ENCODE measurements at places on chromosomes 11 and 22. TPM values are rescaled to one million over a fixed set of nuclear protein-coding genes. Genes with fewer than 3 reads are reported as not detected.

The F2 gene
- 0.20 TPM for total RNA-seq

The KRTAP5-8 gene
- not detected for total RNA-seq

GRCh38 chr11:96925862-96926261, 536.0 kb downstream of the JRKL start:
- no peak for DNase-seq
- H3K4me3 ChIP-seq, result no peak overlapping the region
- no peaks in the 10 kb centered on the region for H3K36me3 ChIP-seq
- H3K4me1 ChIP-seq, result no peaks in the 10 kb centered on the region
- H3K27ac ChIP-seq, result no peak overlapping the region
- no peaks in the 10 kb centered on the region for H3K27me3 ChIP-seq

- no peak overlapping the region for H3K4me3 ChIP-seq
- H3K36me3 ChIP-seq, result no peaks in the 10 kb centered on the region
- H3K27ac ChIP-seq, result no peak overlapping the region
- no peak for DNase-seq
- no peaks in the 10 kb centered on the region for H3K4me1 ChIP-seq
Observed at GRCh38 chr11:132099692-132100091, 729.3 kb downstream of the NTM start.

The ARHGAP1 gene
- total RNA-seq, result 64.2 TPM

GRCh38 chr22:46678785-46679700, 58.9 kb downstream of the GRAMD4 start:
- DNase-seq, result no peak
- no peak overlapping the region for H3K27ac ChIP-seq
- H3K4me1 ChIP-seq, result no peaks in the 10 kb centered on the region
- no peaks in the 10 kb centered on the region for H3K27me3 ChIP-seq
- no peak overlapping the region for H3K4me3 ChIP-seq
- H3K36me3 ChIP-seq, result 0 out of 2 replicates have a peak, but pooled peaks cover 3% of the 10 kb centered on the region

The HIC2 gene
- total RNA-seq, result 3.5 TPM

DNA sequence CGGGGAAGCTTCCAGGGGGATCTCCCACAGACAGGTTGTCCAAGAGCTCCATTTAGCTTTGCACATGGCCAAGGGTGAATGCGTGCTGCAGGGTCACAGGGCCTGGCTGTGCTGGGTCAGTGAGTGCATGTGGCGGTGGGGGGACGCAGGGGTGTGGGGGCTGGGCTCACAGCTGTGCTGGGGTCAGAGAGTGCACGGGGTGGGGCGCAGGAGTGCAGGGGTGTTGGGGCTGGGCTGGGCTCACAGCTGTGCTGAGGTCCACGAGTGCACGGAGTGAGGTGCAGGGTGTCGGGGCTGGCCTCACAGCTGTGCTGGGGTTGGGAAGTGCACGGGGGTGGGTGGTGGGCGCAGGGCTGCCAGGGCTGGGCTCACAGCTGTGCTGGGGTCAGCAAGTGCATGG, 557.7 kb downstream of the BRD1 start:
- no peak overlapping the region for H3K27ac ChIP-seq
- peaks cover 83% of the 10 kb centered on the region for H3K27me3 ChIP-seq
- no peaks in the 10 kb centered on the region for H3K4me1 ChIP-seq
- H3K4me3 ChIP-seq, result no peak overlapping the region

The NADSYN1 gene
- 120 TPM for total RNA-seq

The C22orf23 gene
- total RNA-seq, result 1.0 TPM

GRCh38 chr11:116166573-116167465, 606.0 kb downstream of the BUD13 start:
- no peak overlapping the region for H3K4me3 ChIP-seq
- H3K36me3 ChIP-seq, result no peaks in the 10 kb centered on the region
- no peaks in the 10 kb centered on the region for H3K4me1 ChIP-seq
- peaks cover 33% of the 10 kb centered on the region for H3K27me3 ChIP-seq
- no peak for DNase-seq

GRCh38 chr11:76783896-76784813, 999 bp downstream of the TSKU start:
- no peaks in the 10 kb centered on the region for H3K27me3 ChIP-seq
- peak overlapping the region; percentile 94 for H3K4me3 ChIP-seq
- H3K27ac ChIP-seq, result peak overlapping the region; percentile 85
- H3K4me1 ChIP-seq, result peaks cover 52% of the 10 kb centered on the region

DNA sequence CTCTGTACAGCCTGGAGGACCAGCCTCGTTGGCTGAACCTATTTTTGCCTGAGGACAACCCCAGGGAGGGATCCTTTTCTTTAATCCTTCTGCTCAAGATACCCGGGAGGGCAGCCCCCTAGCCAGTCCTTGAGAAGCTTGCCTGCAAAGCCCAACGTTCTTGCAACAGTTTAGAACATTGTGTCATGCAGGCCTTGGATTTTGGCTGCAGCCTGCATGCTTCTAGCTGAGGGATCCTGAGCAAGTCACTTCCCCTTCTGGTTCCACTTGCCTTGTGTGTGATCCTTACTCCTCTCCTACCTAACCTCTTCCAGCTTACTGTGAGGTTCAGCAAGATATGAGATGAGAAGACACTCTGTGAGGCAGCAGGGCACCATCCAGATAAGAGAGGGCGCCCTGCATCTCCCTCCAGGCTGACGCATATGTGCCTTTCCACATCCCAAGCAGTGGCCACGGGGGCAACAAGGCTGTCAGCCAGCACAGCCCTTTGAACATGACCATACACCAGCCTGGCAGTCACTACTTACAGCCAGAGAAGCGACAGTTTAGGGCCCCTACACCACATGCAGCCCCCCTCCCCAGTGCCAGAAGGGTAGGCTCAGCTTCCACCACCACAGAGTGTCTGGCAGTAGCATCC, 76.1 kb downstream of the C11orf58 start:
- no peak overlapping the region for H3K4me3 ChIP-seq
- DNase-seq, result no peak
- peaks cover 7% of the 10 kb centered on the region for H3K4me1 ChIP-seq
- H3K36me3 ChIP-seq, result 0 out of 2 replicates have a peak, but pooled peaks cover 3% of the 10 kb centered on the region

DNA sequence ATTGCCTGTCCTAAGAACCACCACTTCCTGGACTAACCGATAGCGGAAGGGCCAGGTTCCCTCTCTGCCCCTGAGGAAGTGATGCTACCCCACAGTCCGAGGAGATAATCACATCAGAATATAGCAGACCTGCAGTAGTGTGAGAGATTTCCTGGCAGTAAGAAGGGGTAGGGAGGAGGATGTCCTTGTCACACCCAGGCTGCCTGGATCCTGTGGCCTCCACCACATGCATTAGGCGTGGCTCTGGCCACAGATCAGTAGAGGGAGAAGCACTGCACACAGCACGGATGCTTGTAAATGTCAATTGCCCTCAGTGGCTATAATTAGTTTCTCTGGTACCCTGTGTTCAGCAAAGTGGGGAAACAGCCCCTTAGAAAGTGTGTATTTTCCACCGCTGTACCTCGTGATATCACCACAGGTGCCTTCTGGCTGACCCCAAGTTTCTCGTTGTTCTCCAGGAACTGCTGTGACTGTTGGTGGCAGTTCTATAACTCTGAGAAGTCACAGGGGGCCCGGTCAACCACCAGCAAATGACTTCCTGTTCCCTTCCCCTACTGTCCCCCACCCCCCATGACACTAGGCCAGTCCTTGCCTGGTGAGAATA, 61.8 kb downstream of the UBASH3B start:
- no peak overlapping the region for H3K4me3 ChIP-seq
- DNase-seq, result no peak
- H3K4me1 ChIP-seq, result peaks cover 30% of the 10 kb centered on the region
- peaks cover 18% of the 10 kb centered on the region for H3K36me3 ChIP-seq

DNA sequence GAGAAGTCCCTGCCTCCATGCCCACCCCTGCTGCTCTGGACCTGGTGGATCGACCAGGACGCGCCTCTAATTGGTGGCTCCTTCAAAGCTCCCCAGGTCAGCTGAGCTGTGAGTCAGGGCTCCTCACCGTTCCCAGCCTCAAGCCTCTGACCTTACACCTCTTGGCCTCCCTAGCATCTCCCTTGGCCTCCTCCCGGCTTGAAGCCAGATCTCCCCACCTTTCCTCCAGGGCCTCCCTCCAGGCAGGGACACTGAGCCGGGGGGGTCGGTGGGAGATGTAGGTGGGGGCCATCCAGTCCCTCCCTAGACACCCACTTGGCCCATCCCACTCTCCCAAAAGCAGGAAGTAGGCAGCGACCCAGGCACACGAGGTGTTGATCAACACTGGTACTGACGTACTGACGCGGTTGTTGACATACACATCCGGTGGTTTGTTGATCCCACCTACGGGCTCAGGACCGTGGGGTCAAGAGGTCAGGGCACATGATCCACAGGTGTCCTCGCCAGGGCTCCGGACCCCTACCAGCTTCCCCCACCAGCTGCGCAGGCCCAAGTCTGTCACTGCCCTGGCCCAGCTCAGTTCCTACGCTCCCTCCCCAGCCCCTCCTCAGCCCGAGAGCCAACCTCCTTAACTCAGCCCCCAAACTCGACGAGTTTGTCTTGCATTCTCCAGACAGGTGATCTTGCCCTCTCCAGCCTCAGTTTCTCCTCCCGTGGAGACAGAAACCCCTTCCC, 802 bp downstream of the ATG2A start:
- H3K36me3 ChIP-seq, result peaks cover 5% of the 10 kb centered on the region
- H3K4me1 ChIP-seq, result peaks cover 16% of the 10 kb centered on the region
- H3K27ac ChIP-seq, result peak overlapping the region; percentile 50
- no peaks in the 10 kb centered on the region for H3K27me3 ChIP-seq

- H3K4me3 ChIP-seq, result no peak overlapping the region
- no peaks in the 10 kb centered on the region for H3K4me1 ChIP-seq
- no peaks in the 10 kb centered on the region for H3K36me3 ChIP-seq
- no peak overlapping the region for H3K27ac ChIP-seq
- peaks cover 49% of the 10 kb centered on the region for H3K27me3 ChIP-seq
Observed at GRCh38 chr11:30488304-30488998, 97.7 kb downstream of the MPPED2 start.

- no peak overlapping the region for H3K4me3 ChIP-seq
- H3K4me1 ChIP-seq, result no peaks in the 10 kb centered on the region
- H3K27ac ChIP-seq, result no peak overlapping the region
Observed at GRCh38 chr22:44710474-44711240, 8.7 kb downstream of the PRR5 start.

DNA sequence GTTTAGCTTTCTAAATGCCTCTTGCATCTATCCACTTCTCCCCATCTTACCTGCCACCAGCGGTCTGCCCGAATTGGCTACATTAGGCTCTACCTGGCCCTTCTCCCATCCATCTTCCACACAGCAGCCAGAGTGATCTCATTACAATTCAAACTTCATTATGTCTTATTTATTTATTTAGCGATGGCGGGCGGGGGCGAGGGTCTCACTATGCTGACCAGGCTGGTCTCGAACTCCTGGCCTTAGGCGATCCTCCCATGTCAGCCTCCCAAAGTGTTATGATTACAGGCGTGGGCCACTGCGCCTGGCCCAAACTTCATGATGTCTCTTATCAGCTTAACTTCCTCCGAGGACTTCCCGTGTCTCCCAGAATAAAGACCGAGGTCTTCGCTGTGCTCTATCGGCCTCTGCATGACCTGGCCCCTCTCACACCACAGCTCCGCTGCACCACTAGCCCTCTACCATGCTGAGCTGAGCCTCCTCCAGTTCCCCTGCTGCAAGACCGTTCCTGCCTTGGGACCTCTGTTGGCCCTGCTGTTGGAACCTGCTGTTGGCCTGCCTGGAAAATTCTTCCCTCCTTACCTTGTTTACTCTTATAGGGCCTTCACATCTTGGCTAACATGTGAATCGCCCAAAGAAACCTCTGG, 870 bp upstream of the CTTN start:
- H3K4me3 ChIP-seq, result peak overlapping the region; percentile 71
- DNase-seq, result no peak
- H3K4me1 ChIP-seq, result peaks cover 38% of the 10 kb centered on the region
- peak overlapping the region; percentile 88 for H3K27ac ChIP-seq
- H3K27me3 ChIP-seq, result no peaks in the 10 kb centered on the region
- peaks cover 15% of the 10 kb centered on the region for H3K36me3 ChIP-seq

GRCh38 chr22:27724157-27724556, 77.4 kb downstream of the MN1 start:
- H3K27me3 ChIP-seq, result no peaks in the 10 kb centered on the region
- no peak overlapping the region for H3K27ac ChIP-seq
- no peak for DNase-seq
- no peak overlapping the region for H3K4me3 ChIP-seq
- H3K4me1 ChIP-seq, result peaks cover 28% of the 10 kb centered on the region

DNA sequence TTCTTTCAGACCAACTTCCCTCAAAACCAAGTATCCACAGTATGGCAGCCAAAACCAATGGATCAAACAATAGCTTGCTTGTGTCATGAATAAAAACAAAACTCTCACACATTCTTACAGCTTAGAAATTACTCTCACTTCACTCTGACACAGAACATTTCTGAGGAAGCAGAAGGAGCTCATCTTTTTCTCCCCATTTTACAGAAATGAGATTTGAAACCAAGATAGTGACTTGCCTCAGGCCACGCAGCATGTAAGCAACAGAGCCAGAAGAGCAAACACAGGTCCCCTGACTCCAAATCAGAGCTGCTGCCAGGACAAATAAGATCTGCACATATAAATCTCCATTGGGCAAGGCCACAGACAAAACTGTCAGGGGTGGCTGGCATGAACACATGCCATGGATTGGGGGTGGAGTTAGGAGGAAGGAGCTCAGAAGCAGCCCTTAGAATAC, 64.8 kb downstream of the RAB30 start:
- H3K4me1 ChIP-seq, result no peaks in the 10 kb centered on the region
- H3K27ac ChIP-seq, result no peak overlapping the region
- no peaks in the 10 kb centered on the region for H3K27me3 ChIP-seq
- no peak overlapping the region for H3K4me3 ChIP-seq
- no peaks in the 10 kb centered on the region for H3K36me3 ChIP-seq

DNA sequence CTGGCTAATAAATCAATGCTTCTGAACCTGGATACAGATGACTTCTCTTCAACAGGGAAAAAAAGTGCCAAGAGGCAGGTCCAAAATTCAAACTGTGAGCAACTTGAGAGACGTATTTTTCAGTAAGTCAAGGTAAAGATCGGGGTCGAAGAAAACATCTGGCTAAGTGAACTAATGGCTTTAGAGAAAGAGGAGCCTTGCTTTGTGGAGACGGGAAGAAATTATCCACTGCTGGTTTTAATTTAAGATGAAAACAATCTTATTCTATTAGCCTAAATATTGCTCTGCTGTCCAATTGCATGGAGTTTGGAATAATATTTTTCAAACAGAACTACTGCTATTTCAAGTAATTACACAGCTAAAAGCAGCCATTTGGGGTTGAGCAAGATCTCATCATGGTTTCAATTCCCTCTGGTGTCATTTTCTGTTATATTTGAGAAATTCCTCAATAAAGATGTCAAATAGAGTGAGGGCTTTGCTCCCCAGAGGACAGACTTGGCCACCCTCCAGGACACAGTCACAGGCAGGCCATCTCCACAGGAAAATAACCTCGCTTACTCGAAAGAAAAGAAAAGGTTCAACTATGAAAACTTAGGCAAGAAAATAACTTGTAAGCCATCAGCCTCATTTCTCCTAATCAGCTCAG, 29.8 kb downstream of the SCUBE1 start:
- H3K4me3 ChIP-seq, result no peak overlapping the region
- no peaks in the 10 kb centered on the region for H3K4me1 ChIP-seq
- DNase-seq, result no peak
- H3K27ac ChIP-seq, result no peak overlapping the region

- no peaks in the 10 kb centered on the region for H3K36me3 ChIP-seq
- no peak for DNase-seq
- peaks cover 8% of the 10 kb centered on the region for H3K4me1 ChIP-seq
- H3K4me3 ChIP-seq, result no peak overlapping the region
- no peak overlapping the region for H3K27ac ChIP-seq
- no peaks in the 10 kb centered on the region for H3K27me3 ChIP-seq
Observed at GRCh38 chr11:67632982-67633755, 3.4 kb upstream of the NUDT8 start.

The OR6T1 gene
- not detected for total RNA-seq

GRCh38 chr11:126312961-126313360, 9.1 kb downstream of the DCPS start:
- DNase-seq, result no peak
- H3K27me3 ChIP-seq, result no peaks in the 10 kb centered on the region
- 0 out of 2 replicates have a peak, but pooled peaks cover 8% of the 10 kb centered on the region for H3K36me3 ChIP-seq
- no peak overlapping the region for H3K27ac ChIP-seq
- H3K4me1 ChIP-seq, result peaks cover 3% of the 10 kb centered on the region

Measured in PC-9 (cell line).